HTR-8/SVneo (cell line): ENCODE measurements at places on chromosomes 7 and 10.

- no peak for DNase-seq
These were observed 1.5 kb downstream of the LZTS2 start for GRCh38 chr10:101000915-101001658.

GRCh38 chr10:131003455-131003854 lies 308.1 kb downstream of the TCERG1L start:
- DNase-seq, result no peak

- no peak for DNase-seq
These were observed 872 bp downstream of the FAM131B start for GRCh38 chr7:143361552-143362130.

DNA sequence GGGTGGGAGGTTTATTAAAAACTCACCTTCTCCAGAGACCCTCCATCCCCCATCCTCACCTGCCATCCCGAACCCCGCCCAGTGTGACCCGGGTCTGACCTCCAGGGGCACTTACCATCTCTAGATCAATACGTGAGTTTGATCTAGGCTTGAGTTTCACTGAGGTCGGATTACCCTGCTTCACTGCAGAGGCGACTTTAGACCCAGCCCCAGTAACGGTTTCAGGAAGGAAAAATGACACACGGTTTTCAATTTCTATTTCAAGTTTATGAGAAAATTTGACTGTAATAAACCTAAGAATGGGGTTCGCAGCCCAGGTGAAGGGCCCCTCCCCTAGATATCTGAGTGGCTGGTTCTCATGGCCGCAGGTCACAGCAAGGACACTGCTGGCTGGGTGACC lies 33.1 kb downstream of the RCC1L start:
- no peak for DNase-seq

GRCh38 chr7:80259-81067 lies 111.9 kb upstream of the FAM20C start:
- DNase-seq, result no peak
